T-helper 17 cell (primary cell): ENCODE measurements at places on chromosomes 4 and X. TPM values are rescaled to one million over a fixed set of nuclear protein-coding genes. Genes with fewer than 3 reads are reported as not detected.

Gene GRIPAP1
- total RNA-seq = 123 TPM

Gene NKX3-2
- not detected for total RNA-seq

- peaks cover 2% of the 10 kb centered on the region for H3K4me1 ChIP-seq
- H3K36me3 ChIP-seq = peaks cover 2% of the 10 kb centered on the region
- H3K4me3 ChIP-seq = no peak overlapping the region
- H3K27me3 ChIP-seq = peaks cover 27% of the 10 kb centered on the region
- DNase-seq = no peak
- no peak overlapping the region for H3K27ac ChIP-seq
Observed at GRCh38 chr4:110354460-110354859, 121.5 kb upstream of the ENPEP start.

GRCh38 chrX:151974336-151975227 is at the start of gene GABRE:
Gene GABRE (minus strand): TSS chrX:151974676. CDS start chrX:151974625, 51 bp downstream.
- peak within 1 kb of the TSS; percentile 37 for H3K4me3 ChIP-seq
- no peaks in the 10 kb centered on the region for H3K36me3 ChIP-seq
- no peaks in the 10 kb centered on the region for H3K4me1 ChIP-seq
- DNase-seq = no peak
- H3K27me3 ChIP-seq = peaks cover 13% of the 10 kb centered on the region
- H3K27ac ChIP-seq = no peak within 1 kb of the TSS

DNA sequence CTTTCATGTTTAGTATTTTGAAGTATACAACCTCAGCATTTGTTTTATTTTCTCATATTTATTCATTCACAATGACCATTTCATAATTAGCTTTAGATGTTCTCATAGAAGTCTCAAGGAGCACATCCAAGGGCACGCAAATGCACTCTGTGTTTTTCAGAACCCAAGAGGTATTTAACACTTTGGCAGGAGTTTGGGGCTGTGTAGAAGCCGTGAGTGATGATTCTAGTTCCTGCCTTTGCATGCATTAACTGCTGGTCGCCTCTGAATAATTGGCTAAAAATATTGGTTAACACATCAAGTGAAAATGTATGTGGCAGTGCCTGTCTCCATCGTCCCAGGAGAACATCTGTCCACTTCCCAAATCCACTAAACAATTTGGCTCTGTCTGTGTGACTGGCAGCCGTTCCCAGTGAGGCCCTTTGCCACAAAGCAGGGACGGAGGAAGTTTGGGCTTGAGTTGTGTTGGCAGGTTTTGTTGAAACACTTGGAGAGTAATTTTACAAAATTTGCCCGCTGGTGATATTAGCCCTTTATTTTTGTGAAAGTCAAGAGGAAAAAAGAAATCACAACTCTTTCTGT is 730.7 kb upstream of the SLIT2 start:
- H3K27ac ChIP-seq = no peak overlapping the region
- H3K36me3 ChIP-seq = no peaks in the 10 kb centered on the region
- H3K27me3 ChIP-seq = no peaks in the 10 kb centered on the region
- no peak overlapping the region for H3K4me3 ChIP-seq

- H3K36me3 ChIP-seq = no peaks in the 10 kb centered on the region
- no peaks in the 10 kb centered on the region for H3K4me1 ChIP-seq
- no peaks in the 10 kb centered on the region for H3K27me3 ChIP-seq
- H3K27ac ChIP-seq = no peak overlapping the region
Observed at GRCh38 chr4:30744957-30745640, 24.9 kb downstream of the PCDH7 start.

- peaks cover 11% of the 10 kb centered on the region for H3K4me1 ChIP-seq
- H3K27me3 ChIP-seq = peaks cover 73% of the 10 kb centered on the region
- DNase-seq = no peak
- peak overlapping the region; percentile 76 for H3K4me3 ChIP-seq
- H3K36me3 ChIP-seq = no peaks in the 10 kb centered on the region
- H3K27ac ChIP-seq = no peak overlapping the region
Observed at GRCh38 chr4:76688619-76689144, 209.3 kb downstream of the SOWAHB start.

DNA sequence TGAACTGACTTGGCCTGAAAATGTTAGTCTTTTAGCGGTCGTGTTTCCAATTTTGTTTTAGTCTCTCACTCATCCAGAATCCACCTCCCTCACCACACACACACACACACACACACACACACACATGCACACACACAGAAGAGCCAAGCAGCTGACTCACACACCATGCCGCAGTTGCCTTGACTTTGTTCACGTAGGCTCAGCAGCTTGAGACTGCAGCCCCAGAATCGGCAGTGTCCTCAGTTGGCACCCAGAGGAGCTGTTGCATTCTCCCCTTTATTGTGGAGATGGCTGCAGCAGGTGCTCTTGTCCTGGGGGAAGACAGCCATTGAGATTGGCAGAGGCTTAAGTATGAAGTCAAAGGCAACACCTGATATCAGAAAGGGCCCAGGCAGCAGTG is 20.9 kb upstream of the XPNPEP2 start:
- no peak overlapping the region for H3K27ac ChIP-seq
- H3K4me1 ChIP-seq = peaks cover 18% of the 10 kb centered on the region
